ENCODE measurements at places on chromosomes 12 and 14.
A peak's percentile ranks its signal among the peaks of the same experiment; 100 is the strongest.

DNA sequence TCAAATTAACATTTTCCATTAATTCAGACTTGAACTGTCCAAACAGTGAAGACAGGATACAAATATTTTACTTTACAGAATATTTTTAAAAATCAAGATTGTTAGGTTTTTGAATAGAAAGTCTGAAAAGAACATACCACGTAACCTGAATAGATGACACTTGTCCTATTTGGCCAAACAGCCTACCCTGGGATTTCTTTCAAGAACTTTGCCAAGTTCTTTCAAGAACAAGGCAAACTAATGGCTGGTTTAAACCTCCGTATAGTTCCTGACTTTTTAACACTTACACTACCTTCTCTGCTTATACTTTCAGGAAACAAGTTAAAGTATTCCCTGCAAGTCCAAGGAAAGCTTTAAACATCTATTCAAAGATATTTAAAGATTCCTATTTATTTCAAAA lies 35.0 kb downstream of the MAP4K5 start:
- DNase-seq, result no peak

DNA sequence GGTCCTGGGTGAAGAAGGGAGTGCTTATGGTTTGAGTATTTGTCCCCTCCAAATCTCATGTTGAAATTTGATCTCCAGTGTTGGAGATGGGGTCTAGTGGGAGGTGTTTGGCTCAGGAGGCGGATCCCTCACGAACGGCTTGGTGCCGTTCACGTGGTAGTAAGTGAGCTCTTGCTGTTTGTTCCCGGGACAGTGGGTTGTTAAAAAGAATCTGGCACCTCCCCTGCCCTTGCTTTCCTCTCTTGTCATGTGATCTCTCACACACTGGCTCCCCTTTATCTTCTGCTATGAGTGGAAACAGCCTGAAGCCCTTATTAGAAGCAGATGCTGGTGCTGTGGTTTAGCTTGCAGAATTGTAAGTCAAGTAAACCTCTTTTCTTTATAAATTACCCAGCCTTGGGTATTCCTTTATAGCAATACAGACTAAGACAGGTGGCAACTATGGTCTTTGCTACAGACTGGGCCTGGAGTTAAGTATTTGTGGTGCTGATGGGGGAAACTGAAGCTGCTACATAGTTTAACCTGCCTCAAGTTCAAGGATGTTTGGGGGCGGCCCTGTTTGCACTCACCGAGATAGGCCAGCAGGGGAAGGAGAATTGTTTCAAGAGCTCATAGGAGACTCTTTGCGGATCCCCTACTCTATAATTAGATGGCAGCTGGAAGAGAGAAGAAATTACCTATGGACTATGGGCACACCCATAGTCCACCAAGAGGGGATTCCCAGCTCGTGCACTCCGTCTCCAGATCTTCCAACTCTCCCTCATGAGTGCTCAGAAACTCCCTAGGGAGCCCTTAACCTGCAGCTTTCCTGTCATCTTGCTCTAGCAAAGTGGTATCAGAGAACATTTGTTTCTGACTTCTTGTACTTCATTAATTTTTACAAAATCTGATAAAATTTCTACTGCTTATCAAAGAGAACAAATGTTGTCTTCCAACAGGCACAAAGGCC lies 164.6 kb downstream of the SLC15A5 start:
- peak; percentile 13 for DNase-seq

GRCh38 chr12:123984903-123985302 lies 11.9 kb downstream of the ZNF664 start:
- DNase-seq, result no peak

DNA sequence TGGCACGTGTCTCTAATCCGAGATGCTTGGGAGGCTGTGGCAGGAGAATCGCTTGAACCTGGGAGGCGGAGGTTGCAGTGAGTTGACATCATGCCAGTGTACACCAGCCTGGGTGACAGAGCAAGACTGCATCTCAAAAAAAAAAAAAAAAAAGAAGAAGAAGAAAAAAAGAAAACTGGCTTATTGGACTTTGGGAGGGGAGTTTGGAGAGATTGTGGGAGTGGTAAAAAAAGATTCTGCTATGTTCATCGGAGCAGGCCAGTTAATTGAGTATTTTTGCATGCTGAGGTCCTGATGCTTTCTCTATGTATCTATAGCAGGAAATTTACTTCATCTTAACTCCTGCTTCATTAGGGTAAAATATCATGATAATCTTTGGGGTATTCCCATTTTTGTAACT lies 11.6 kb downstream of the CNOT2 start:
- no peak for DNase-seq

- no peak for DNase-seq
Observed at GRCh38 chr12:24113701-24114100, 164.2 kb upstream of the SOX5 start.

- DNase-seq, result peak; percentile 8
Observed at GRCh38 chr12:65278576-65279368, at the start of gene MSRB3. Gene MSRB3 (plus strand): TSS chr12:65278683. CDS start chr12:65308580, 29,897 bp downstream.

DNA sequence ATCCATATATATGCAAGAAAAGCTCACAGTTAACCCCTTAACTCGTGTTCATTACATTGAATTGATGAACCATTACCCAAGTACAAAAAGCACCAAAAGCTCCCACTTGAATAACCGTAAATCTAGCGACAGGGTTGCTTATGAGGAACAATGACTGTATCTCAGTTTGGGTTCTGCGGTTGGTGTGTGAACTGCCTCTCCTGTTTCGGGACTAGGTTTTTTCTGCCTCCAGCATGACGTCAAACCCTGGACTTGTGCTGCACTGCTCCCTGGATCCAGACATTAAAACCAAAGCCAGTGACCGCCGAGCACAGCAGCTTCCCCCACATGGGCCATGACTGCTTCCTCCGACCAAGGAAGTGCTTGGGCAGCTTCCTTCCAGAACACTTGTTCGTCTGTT lies 77.7 kb downstream of the SETD3 start:
- no peak for DNase-seq

All from NCI-H510A (cell line).